ENCODE measurements at places on chromosomes 12 and 14.

DNA sequence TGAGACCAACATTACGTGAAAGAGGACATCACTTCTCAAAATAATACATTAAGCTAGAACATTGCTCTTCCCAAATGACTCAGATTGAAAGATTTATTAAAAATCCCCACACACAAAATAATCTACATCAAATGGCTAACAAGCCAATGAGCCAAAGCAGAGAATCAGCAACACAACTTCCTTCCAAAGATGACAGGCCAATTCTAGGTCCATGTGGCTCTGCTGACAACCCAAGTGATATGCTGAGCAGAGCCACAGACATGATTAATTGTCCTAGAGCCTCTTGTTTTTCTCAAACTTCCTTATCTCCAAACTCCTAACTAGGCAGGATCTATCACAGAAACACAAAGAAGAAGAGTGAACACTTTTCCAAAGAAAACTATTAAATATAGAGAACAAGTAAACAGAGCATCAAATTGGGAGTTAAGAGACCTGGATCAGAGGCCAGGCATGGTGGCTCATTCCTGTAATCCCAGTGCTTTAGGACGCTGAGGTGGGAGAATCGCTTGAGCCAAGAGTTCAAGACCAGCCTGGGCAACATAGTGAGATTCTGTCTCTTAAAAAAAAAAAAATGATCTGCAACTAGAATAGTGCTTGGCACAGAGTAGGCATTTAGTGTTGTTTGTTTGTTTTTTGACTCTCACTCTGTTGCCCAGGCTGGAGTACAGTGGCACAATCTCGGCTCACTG is 38.5 kb downstream of the SENP1 start:
- no peak for DNase-seq

DNA sequence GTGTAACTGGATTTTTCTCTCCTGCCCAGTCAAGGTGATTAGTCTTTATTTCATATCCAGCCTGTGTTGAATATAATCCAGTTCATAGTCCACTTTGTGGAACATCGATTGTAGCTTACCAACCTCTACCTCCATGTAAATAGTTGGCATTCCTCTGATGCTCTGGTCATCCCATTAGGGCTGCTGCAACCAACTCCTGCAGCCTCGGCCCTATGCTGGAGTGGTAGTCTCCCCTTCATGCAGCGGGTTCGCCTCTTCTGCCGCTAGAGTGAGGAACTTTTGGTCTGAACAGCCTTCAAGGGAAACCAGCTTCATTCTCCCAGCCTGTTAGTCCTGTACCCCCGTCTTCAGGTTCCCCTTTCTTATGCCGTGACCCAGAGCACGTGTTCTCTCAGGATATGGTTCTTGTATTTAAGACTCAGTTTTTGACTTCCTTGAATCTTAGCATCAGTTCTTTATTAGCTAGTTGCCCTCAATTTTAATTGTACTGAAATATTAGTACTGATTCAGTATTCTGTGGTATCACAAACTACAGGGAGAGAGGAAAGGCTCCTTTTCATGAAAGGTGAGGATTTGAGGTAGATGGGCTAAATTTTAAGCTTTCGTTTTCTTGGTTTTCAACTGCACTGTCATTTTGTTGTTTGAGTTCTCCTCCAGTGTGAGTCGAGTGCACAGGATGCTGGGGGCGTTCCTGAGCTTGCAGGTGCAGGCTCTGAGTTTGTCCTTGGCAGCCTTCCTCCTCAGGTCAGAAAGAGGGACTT is 33.2 kb downstream of the ZNF664 start:
- DNase-seq: peak; percentile 16

GRCh38 chr12:102501773-102502172 is 21.4 kb upstream of the IGF1 start:
- no peak for DNase-seq

DNA sequence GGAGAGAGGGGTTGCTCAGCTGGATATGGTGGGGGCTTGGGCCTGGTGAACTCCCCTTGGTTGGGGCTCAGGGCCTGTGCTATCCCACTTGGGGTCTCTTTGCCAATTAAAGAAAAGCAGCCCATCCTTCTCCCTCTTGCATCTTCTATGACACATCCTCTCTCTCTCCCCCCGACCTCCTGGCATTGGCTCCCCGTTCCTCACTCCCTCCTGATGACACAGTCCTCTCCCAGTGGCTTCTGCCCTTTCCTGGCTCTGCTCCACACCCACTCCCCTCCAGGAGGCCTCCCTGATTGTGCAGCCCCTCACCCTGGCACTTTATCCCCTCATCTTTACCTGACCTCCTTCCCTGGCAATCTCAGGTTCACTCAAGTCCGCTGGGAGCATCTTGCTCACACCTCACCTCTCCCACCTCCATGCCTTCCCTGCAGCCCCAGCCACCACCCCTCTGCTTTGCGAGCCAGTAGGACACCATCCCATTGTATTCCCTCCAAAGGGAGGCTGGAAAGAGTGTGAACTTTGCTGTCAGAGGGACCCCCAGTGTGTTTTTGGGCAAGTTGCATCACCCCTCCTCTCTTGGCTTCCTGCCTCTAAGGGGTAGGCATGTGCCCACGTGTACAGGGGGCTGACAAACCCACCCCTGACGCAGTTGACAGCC is 10.7 kb downstream of the KRT80 start:
- no peak for DNase-seq

GRCh38 chr12:94534774-94535509 is 75.3 kb upstream of the CEP83 start:
- no peak for DNase-seq

DNA sequence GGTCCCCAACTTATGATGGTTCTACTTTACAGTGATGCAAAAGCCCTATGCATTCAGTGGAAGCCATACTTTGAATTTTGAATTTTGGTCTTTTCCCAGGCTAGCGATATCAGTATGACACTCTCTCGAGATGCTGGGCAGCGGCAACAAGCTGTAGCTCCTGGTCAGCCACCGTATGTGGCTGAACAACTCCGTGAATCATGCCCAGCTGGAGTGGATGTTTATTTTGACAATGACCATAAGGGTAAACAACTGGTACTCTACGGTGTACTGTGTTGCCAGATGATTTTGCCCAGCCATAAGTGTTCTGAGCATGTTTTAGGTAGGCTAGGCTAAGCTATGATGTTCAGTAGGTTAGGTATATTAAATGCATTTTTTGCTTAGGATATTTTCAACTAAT is 8.2 kb upstream of the ZNF410 start:
- no peak for DNase-seq

DNA sequence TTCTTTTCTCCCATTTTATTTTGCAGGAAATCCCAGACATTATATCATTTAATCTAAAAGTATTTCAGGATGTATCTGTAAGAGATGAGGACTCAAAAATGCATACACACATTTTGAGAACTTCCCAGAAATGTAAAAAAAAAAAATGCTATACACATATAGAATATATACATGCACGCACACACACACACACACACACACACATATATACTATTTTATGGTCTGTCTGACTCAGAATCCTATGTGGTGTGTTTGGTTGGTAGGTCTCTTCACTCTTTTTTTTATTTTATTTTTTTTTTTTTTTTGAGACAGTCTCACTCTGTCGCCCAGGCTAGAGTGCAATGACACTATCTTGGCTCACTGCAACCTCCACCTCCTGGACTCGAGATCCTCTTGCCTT is 65.5 kb downstream of the FBXO34 start:
- DNase-seq: no peak

Data from activated T-helper 2 cell treated with anti-CD3 and anti-CD28 coated beads, Interferon-gamma antibody, Interleukin-2, Interleukin-4, amounts not matched to agents 10 μg/mL and 5 μg/mL and 100 μg/mL, durations not matched to agents 14 hours and 24 hours and 36 hours (primary cell).